ENCODE measurements at places on chromosomes 7 and 10. TPM values are rescaled to one million over a fixed set of nuclear protein-coding genes. Genes with fewer than 3 reads are reported as not detected.

Gene AKR1C1
- total RNA-seq, result 79.0 TPM

Gene LRRD1
- total RNA-seq, result not detected

Gene CPVL
- 50.2 TPM for total RNA-seq

DNA sequence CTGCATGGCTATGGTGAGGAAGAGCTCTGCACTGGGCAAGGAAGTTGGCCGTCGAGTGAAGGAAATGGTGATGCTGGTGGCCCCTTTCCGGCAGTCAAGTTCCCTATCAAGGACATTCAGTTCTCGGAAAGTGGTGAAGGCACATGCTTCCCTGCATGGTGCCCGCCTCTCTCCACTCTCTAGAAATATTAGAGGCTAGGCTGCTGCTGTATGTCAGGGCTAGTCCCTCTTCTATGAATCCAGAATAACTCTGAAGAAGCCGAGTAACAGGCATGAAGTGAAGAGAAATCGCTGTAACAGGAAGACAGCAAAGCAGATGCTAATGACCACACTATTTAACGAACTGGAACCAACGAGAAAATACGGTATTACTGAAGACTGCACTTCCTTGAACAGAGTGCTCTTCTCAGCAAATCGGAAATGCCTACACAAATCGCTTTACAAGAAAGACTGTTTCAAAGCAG lies 5.4 kb downstream of the IDI1 start:
- no peak for DNase-seq

DNA sequence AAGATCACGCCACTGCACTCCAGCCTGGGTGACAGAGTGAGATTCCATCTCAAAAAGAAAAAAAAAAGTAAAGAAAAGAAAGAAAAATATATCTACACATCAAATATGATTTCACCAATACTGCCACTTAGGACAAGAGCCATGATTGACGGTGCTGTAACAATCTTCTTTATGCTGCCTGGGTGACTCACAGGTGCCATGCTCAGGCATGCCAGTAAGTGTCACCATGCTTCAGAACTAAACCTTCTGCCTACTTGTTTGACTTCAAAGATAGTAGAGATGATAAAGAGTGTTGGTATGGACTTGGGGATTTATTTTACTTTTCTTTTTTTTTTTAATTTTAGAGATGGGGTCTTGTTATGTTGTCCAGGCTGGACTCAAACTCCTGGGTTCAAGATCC lies 33.6 kb upstream of the DNMBP start:
- DNase-seq, result no peak

GRCh38 chr7:91039033-91039432 lies 225.2 kb upstream of the FZD1 start:
- DNase-seq, result no peak

- DNase-seq, result peak; percentile 58
Observed at GRCh38 chr7:135151533-135151932, 3.7 kb downstream of the TMEM140 start.

DNA sequence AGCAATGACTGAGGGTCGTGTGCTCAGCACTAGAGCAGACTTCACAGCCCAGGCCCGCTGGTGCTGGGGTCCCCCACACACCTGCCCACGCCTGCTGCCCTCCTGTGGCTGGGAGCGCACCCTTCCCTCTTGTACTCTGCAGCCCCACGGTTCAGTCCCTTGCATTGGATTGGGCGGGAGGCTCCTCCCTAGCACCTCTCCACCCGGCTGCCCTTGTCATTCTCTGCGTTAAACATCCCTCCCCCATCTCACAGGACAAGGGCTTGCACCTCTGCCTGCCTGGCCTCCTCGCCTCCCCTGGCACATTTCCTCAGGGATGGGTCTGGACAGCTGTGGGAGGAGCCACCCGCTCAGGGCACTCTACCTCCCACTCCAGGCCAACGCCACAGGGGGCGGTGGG lies 68.6 kb downstream of the ALOX5 start:
- DNase-seq, result no peak

DNA sequence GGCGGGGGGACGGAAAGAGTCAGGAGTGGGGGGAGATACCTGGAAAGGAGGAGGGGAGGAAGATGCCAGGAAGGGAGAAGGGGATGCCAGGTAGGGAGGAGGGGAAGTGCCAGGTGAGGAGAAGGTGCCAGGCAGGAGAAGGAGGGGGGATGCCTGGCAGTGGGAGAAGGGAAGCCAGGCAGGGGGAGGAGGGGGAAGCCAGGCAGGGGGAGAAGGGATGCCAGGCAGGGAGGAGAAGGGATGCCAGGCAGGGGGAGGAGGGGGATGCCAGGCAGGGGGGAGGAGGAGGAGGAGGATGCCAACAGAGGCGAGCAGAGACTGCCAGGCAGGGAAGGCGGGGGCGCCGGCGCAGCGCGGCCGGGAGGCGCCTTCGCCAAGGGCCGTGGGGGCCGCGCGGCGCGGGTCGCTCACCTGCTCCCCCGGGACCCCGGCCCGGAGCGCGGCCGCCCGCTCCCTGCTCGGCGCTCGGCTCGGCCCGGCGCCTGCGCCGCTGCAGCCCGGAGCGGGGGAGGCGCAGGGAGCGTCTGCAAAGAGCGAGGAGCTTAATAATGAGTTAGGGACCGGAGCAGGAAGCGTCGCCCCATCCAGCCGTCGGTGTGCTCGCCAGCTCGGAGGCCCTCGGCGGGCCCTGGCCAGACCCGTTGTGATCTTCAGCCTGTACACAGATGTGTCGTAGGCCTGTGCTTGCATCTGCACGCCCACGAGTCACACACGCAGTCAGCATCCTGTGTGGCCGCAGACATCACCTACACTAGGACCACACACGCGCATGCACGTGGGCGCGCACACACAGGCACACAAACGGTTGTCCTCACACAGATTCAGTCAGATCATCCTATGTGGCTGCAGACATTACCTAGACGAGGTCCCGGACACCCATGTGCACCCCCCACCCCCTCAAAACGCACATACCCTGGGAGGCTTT lies 28.4 kb upstream of the SMARCD3 start:
- peak; percentile 84 for DNase-seq

DNA sequence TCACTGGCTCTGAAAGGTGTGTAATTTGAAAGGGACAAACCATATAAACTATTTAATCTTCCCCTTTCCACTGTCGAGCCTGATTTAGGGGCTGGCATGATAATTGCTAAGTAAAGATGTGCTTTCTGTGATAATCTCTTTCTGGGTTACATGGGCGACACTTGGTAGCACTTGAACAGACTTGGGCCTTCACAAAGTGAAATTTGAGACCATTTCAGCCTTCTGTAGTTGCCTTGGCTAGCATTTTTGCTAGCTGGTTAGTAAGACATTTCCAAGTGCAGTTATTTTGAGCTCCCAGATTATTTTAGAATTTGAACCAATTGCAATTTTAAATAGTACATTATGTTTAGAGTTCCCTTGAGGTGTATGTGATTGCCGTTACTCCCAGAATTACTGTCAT lies 432.7 kb upstream of the GALNT17 start:
- DNase-seq, result no peak

DNA sequence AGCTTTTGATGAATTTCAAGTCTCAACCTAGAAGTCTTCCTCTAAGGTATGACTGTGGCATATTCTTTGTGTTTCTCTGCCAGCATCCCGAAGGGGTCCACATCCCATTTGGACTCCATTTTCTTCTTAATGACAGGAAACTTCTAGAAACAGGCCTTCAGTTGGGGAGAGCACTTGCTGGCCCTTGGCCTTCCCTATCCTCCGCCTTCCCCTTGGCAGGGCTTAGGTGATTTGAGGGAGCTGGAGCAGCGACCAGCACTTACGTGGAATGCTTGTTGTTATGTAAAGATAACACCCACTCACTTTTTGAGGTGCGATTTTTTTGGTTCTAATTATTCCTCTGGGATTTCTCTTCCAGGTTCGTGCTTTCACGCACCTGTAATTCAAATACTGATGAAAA lies 42.9 kb upstream of the ZNF716 start:
- DNase-seq, result no peak

- no peak for DNase-seq
Observed at GRCh38 chr10:61049386-61049785, 105.4 kb upstream of the RHOBTB1 start.

DNA sequence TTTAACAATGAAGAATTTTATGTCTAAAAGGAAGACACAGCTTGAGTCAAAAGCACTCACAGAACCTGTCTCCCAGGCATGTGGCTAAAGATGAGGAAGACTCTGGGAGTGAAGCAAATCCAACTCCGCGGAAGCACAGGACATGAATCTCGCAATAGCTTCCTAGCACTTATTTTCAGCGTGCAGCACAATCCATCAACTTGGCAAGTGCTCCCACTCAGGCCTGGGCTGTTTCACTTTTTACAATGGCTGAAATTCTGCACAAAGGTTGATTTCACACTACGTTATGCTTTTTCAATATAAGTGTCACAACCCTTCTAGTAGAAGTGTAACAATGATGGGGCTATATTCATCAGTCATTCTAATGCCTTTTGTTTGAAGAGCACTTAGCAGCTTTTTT lies 180.2 kb downstream of the XPNPEP1 start:
- no peak for DNase-seq

- no peak for DNase-seq
Observed at GRCh38 chr10:36676756-36677430, 448.5 kb upstream of the ANKRD30A start.

GRCh38 chr10:122293156-122293960 lies 22.3 kb downstream of the BTBD16 start:
- DNase-seq, result no peak

GRCh38 chr7:41058986-41059741 lies 643.7 kb downstream of the INHBA start:
- DNase-seq, result no peak

DNA sequence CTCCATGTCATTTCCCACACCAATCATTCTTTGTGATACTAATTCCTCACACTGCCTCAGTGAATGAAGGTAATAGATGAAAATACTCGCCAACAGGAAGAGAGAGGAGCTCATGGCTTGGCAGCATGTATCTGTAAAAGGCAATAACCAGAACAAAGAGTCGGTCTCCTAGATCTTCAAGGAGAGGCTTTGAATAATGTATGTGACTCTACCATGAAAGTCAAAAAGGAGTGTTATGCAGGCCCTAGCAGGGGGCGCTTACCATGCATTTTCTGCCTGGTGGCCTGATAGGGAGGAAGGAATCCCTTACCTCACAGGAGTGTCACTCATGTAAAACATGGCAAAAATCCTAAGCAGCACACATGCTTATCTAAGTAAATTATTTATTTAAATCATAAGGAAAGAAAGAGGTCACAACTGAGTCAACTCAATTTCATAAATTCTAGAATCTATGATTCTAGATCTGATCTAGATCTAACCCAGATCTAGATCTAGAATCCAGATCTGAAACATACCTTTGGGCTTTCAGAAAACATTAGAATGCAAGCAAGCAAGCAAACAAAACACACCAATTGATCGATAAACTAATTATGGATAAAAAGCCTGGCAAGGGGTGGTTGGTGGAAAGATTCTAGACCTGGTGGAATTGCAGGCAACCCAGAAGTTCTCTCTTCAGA lies 226.3 kb upstream of the KLF6 start:
- no peak for DNase-seq
